ENCODE measurements at places on chromosomes 3 and 15.

DNA sequence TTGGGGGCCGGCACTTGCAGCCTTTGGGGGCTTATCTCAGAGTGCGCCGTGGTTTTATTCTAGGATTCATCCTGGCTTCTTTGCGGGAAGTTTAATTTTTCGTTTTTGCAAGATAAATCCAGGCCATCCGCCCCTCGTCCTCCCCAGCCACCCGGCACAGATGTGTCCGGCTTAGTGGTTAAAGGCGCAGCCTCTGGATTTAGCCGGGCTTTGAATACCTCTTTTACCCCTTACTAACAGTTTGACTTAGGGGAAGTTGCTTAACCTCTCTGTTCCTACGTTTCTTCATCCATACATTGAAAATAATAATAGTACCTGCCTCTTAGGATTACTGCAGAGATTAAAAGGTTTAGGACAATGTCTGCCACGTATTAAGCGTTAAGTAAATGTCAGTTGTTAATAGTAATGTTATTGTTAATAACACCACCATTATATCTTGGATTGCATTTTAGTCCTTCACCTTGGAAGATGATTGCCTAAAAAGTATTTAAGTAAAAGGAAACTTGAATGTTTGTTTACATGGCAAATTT, 714 bp downstream of the ECT2 start:
- no peak for DNase-seq

GRCh38 chr3:139519998-139520737, 19.4 kb downstream of the RBP1 start:
- no peak for DNase-seq

- DNase-seq, result no peak
These were observed 4.9 kb upstream of the C3orf49 start for GRCh38 chr3:63814237-63814636.

- no peak for DNase-seq
These were observed 155.6 kb upstream of the SLC2A2 start for GRCh38 chr3:171181907-171182690.

- DNase-seq, result no peak
These were observed 88.1 kb downstream of the SRGAP3 start for GRCh38 chr3:9161298-9161697.

- DNase-seq, result no peak
These were observed 99.6 kb downstream of the ABI3BP start for GRCh38 chr3:100893590-100893989.
